ENCODE measurements at places on chromosomes 12 and 14. TPM values are rescaled to one million over a fixed set of nuclear protein-coding genes. Genes with fewer than 3 reads are reported as not detected.

The FAM90A1 gene
- 0.17 TPM for total RNA-seq

The WNT1 gene
- total RNA-seq = not detected

The CORO1C gene
- 223 TPM for total RNA-seq

The INSM2 gene
- not detected for total RNA-seq

The BATF gene
- not detected for total RNA-seq

The FOXA1 gene
- under 0.01 TPM for total RNA-seq

The PMEL gene
- 0.89 TPM for total RNA-seq

The LUM gene
- total RNA-seq = 100 TPM

The LRRC9 gene
- not detected for total RNA-seq

The TAS2R42 gene
- total RNA-seq = not detected

The GPR135 gene
- total RNA-seq = 0.84 TPM

The RACGAP1 gene
- 86.7 TPM for total RNA-seq

The NDUFA9 gene
- 65.9 TPM for total RNA-seq

The CPNE6 gene
- not detected for total RNA-seq

The GPX2 gene
- not detected for total RNA-seq

The SSTR1 gene
- 1.0 TPM for total RNA-seq

The TMEM253 gene
- total RNA-seq = not detected

The ANO2 gene
- total RNA-seq = not detected

The ADAM20 gene
- total RNA-seq = 0.15 TPM

The CDCA4 gene
- 38.7 TPM for total RNA-seq

The OR6C3 gene
- not detected for total RNA-seq

The TSHR gene
- not detected for total RNA-seq

The LTBP2 gene
- 16.2 TPM for total RNA-seq

The EML1 gene
- total RNA-seq = 11.3 TPM

The ULK1 gene
- 6.6 TPM for total RNA-seq

The MAGOHB gene
- 26.1 TPM for total RNA-seq

The BAZ2A gene
- 27.7 TPM for total RNA-seq

The KRT78 gene
- total RNA-seq = not detected

The WNT5B gene
- 74.3 TPM for total RNA-seq

The FAR2 gene
- total RNA-seq = 6.7 TPM

The CCDC38 gene
- total RNA-seq = not detected

The EPYC gene
- 0.67 TPM for total RNA-seq

The RNASE8 gene
- total RNA-seq = not detected

The KRT82 gene
- total RNA-seq = not detected

The ITPR2 gene
- 5.0 TPM for total RNA-seq

The AMIGO2 gene
- 1.2 TPM for total RNA-seq

The HNF1A gene
- total RNA-seq = not detected

The CACNB3 gene
- 20.4 TPM for total RNA-seq

The CISTR gene
- total RNA-seq = not detected

The EID3 gene
- total RNA-seq = 1.8 TPM

The IL31 gene
- not detected for total RNA-seq

The DDX24 gene
- 89.9 TPM for total RNA-seq

The KCNC2 gene
- not detected for total RNA-seq

The LETMD1 gene
- total RNA-seq = 24.7 TPM

The CIT gene
- total RNA-seq = 34.6 TPM

The LBHD2 gene
- not detected for total RNA-seq

The SNX6 gene
- 148 TPM for total RNA-seq

The CD163 gene
- not detected for total RNA-seq

The BEST3 gene
- not detected for total RNA-seq

The SYCP3 gene
- 0.50 TPM for total RNA-seq

The CNTN1 gene
- total RNA-seq = under 0.01 TPM

The TMBIM6 gene
- total RNA-seq = 305 TPM

The TCTN1 gene
- 19.2 TPM for total RNA-seq

The YAF2 gene
- total RNA-seq = 9.6 TPM

The LTBR gene
- total RNA-seq = 153 TPM

The MAP1LC3B2 gene
- total RNA-seq = 0.17 TPM

The TBX3 gene
- total RNA-seq = 66.3 TPM

The ADAMTS20 gene
- total RNA-seq = not detected

The RD3L gene
- not detected for total RNA-seq

Measured in bronchus fibroblast of lung (primary cell).